ENCODE measurements at places on chromosomes 12 and 14.
A peak's percentile ranks its signal among the peaks of the same experiment; 100 is the strongest.

- no peak for DNase-seq
Observed at GRCh38 chr12:131895640-131896079, 1.2 kb downstream of the ULK1 start.

GRCh38 chr12:103998976-103999375, 33.3 kb downstream of the TDG start:
- no peak for DNase-seq

DNA sequence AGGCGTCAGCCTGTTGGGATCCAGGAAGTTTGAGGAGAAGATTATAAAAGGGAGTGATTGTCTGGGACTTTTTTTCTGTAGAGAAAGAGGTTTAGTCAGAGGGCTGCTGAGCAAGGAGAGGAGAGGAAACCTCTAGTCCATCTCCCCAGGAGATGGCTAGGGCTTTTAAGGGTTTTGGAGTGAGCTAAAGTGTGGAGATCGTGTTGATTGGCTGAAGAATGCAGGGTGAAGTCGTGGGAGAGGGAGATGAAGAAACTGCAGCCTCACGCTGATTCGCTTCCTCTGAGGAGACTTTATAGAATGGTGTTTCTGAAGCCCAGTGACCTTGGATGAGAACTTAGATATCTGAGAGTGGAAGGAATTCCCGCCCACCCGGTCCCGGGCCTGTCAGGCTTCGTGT, 193.7 kb upstream of the PWP1 start:
- no peak for DNase-seq

GRCh38 chr12:14956905-14957304, 4.5 kb downstream of the ARHGDIB start:
- DNase-seq: no peak

DNA sequence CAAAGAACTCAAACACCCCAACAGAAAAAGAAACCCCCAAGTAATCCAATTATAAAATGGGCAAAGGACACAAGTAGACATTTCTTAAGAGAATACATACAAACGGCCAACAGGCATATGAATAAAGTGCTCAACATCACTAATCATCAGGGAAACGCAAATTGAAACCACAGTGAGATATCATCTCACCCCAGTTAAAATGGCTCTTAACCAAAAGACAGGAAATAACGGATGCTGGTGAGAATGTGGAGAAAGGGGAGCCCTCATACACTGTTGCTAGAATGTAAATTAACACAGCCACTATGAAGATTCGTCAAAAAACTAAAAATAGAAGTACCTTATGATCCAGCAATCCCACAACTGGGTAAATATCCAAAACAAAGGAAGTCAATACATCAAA, 52.4 kb downstream of the CLMN start:
- DNase-seq: no peak

GRCh38 chr14:70366911-70367310, 7.4 kb upstream of the COX16 start:
- no peak for DNase-seq

GRCh38 chr12:22271023-22271422, 63.5 kb downstream of the ST8SIA1 start:
- DNase-seq: no peak

- no peak for DNase-seq
Observed at GRCh38 chr12:42924482-42924881, 334.9 kb upstream of the PRICKLE1 start.

GRCh38 chr12:12334367-12335040, 15.5 kb downstream of the MANSC1 start:
- peak; percentile 72 for DNase-seq

- no peak for DNase-seq
Observed at GRCh38 chr14:103136388-103137271, 13.4 kb downstream of the TNFAIP2 start.

DNA sequence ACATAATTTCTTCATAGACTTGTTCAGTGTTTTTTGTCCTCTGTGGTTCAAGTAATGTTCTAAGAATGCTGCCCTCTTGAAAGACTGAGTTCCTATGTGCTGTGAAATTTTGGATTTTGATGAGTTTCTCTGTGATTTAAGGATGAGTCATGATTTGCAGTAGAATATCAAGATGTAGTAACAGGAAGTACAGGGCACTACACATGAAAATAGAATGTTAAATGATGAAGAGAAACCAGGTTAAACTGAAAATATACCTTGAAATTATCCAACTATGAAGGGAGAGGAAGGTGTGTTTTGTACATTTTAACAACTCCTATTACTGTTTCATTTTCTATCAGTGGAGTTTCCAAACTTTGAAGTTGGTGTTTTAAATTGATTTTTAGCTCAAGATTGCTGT, 4.8 kb downstream of the ELK3 start:
- no peak for DNase-seq

DNA sequence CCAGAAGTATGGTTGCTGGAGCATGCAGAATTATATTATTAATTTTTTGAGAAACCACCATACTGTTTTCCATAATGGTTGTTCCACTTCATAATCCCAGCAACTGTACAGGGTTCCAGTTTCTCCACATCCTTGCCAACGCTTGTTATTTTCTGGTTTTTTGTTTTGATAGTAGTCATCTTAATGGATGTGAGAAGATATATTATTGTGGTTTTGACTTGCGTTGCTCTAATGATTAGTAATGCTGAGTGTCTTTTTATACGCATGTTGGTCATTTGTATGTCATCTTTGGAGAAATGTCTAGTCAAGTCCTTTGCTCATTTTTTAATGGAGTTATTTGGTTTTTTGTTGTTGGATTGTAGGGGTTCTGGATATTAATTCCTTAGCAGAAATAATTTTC, 58.1 kb downstream of the DAAM1 start:
- no peak for DNase-seq

DNA sequence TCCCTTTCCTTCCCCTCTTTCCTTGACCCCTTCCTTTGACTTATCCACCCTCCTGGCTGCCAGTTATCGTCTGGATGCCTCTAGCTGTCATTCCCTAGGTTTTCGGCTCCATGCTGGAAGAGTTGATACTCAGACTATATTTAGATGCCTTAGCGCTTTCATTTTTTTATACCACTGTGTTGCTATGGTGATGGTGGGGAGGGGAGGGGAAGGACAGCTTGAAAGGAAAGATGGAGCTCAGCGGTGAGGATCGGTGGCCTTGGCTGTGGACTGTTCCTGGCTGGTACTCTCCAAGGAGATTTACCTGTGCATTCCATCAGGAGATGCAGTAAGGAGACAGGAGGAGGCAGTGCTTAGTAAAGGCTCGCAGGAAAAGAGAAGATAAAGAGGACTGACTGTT, 108.7 kb downstream of the SLC8A3 start:
- DNase-seq: no peak

- peak; percentile 78 for DNase-seq
Observed at GRCh38 chr12:52032446-52032803, 18.8 kb upstream of the NR4A1 start.

DNA sequence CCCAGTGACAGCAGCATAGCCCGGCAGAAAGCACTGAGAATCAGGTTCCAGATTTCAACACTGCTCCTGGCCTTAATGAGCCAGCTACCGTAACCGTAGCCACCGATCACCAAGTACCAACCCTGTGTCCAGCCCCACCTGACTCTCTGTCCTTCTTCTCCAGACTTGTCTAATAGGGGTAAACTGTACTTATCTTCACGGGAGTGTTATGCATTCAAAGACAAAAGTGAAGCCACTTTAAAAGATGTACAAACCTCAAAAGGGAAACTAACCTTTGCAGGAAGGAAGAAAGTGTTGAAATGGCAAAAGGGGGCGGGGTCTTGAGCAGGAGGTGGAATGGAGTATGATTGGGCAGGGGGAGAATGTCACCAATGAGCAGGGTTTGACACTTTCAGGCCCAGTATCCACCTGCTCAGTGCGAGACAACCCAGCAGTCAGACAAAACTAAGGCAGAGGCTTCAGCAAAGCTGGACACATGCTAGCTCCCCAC, 226.1 kb downstream of the CHST11 start:
- no peak for DNase-seq

Data from Right ventricle myocardium superior (tissue), 1 donor.